RCC 7860 (cell line): ENCODE measurements at places on chromosomes 6 and 20.

DNA sequence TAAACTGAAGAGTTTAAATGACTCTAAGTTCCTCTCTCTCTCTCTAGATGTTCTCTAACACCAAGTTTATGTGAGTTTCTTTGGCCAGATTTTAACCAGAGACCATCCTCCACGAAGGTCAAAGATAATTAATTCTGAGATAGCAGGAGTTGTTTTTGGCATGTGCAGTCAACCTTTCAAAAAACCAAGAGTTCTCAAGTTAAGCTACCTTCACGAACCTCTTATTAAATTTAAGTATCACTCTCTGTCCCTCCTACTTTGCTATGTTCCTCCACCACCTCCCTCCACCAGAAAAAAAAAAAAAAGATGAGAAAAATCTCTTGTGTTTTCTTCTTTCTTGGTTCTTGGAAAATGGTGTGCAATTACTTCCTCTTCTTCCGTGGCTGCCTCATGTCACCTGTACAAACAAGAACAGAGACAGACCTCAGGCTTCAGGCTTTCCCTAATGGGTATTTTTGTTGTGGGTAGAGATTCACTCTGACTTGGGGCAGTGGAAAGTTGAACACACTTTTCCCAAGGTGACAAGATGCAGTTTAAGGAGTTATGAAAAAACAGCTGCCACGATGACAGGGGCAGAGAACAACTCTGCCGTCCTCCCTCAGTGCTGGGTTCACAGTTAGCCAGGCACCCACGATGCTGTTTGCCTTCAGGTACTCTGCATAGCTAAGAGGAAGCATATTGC is 64.3 kb downstream of the ADTRP start:
- no peak for DNase-seq

DNA sequence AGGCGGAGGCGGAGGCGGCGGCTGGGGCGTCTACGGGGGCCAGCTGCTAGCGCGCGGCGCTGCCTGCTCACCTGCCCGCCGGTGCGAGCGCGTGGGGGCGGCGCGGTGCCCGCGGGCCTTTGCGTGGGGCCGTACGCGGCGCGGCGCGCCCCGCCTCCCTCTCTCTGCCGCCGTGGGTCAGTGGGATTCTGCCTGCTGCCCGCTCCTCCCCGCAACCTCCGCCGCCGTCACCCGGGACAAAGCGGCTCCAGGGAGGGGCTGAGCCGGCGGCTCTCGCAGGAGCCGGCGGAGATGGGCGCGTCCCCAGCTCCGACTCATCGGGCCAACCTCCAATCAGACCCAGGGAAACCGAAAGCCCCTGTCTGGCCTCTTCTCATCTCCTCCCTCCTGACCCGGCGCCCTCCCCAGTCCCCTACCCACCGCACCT is at the start of gene RCAN2:
RCAN2 (minus strand) TSS at position 249 of the 427 bp plus-strand sequence.
- DNase-seq, result no peak

DNA sequence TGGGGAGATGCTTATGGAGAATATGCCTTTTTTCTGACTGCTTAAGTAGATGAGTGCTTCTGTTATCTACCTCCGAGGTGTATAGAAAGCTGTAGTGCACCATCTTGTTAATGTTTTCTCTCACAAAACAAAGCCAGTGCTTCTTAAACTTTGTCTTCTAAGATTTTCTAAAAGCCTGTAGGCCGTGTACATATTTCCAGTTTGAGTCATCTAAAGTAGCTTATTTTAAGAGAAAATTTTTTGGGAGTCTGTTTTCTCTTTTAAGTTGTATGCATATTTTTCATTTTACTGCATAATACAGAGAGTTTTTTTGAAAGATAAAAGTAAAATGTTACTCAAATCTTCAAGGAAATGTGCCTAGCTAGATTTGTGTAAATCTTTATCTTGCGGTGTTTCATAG is 151.7 kb downstream of the GRIK2 start:
- no peak for DNase-seq

DNA sequence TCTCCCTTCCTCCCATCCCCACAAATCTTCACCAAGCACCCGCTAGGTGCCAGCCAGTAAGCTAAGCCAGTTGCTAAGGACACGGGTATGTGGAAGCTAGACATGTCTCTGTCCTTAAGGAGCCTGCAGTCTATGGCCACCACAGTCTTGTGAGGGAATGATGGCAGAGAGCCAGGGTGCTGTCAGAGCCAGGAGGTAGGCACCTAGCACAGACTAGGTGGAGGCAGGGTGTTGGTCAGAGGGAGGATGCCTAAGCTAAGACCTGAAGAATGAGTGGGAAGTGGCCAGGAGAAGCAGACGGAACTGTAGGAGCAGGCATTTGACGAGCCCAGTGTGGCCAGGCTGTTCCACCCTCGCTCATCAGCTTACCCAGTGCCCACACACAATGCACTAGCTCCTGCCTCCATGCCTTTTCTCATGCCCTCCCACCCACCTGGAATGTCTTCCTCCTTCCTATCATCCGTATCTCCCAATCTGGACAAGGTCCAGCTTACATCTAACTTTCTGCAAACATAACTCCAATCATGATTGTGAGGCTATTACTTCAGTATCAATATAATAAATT is 125.6 kb downstream of the FOXC1 start:
- DNase-seq, result no peak

- no peak for DNase-seq
These were observed 14.7 kb downstream of the GINM1 start for GRCh38 chr6:149580880-149581279.

DNA sequence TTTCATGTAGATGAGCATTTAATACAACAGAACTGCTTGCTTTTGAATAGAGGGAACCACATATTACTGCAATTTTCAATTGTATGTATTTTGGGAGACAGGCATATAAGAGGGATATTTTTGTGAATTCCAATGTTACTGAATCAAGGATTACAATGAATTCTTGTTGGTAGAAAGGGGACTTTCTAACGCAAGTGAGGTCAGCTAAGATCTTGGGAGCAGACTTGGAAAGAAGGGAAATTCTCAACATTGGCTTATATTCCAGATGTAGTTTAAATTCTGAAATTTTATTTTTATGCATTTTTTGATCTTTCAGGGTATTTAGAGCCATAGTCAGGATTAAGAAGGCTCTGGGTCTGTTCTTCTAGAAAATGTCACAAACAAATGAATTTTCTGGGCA is 43.3 kb upstream of the CTAGE9 start:
- no peak for DNase-seq

GRCh38 chr6:39268171-39268570 is 38.9 kb upstream of the KCNK5 start:
- no peak for DNase-seq

DNA sequence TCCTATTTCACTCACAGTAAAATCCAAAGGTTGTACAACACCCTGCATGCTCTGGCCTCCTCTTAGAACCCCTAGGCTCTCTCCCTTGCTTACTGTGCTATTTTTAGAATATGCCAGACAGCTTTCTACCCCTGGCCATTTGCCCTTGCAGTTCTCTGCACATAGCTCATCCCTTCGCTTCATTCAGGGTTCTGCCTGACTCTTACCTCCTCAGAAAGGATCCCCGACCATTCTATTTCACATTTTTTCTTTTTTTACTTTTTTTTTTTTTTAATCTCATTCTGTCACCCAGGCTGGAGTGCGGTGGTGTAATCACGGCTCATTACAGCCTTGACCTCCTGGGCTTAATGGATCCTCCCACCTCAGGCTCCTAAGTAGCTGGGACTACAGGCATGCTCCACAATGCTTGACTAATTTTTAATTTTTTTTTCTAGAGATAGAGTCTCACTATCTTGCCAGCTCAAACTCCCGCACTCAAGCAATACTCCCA is 33.6 kb downstream of the COMMD7 start:
- no peak for DNase-seq

DNA sequence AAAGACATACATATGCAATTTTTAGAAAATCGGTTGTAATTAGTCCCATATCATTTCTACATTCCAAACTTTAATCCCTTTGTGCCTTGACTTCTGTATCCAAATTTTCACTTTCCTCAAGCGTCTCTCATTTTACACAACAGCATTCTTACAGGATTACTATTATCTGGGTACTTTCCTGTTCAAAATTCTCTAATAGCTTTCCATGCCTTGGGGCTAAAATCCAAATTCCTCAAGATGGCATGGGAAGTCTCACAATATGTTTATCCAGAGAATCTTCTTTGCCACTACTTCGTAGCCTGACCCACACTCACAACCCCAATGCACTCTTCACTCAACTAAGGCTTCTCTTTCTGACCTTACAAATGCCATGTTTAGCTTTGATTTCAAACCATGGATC is 125.0 kb downstream of the TBX18 start:
- DNase-seq, result no peak

DNA sequence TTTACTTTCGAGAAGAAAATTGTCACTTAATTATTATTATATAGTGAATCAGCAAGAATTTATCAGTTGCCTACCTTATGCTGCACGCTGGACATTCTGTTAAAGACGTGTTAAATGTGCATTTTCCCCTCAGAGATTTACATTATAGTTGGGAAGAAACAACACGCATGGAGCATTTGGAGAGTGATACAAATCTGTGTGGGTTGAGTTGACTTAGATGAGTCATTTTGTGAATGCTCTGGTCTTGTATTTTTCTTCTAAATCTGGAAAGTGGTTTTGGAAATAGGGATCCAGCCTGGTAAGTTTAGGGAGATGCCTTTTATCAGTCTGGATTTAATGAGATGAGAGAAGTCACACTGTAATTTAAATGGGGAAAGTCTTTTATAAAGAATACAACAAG is 24.0 kb upstream of the SMIM26 start:
- DNase-seq, result peak; percentile 13

DNA sequence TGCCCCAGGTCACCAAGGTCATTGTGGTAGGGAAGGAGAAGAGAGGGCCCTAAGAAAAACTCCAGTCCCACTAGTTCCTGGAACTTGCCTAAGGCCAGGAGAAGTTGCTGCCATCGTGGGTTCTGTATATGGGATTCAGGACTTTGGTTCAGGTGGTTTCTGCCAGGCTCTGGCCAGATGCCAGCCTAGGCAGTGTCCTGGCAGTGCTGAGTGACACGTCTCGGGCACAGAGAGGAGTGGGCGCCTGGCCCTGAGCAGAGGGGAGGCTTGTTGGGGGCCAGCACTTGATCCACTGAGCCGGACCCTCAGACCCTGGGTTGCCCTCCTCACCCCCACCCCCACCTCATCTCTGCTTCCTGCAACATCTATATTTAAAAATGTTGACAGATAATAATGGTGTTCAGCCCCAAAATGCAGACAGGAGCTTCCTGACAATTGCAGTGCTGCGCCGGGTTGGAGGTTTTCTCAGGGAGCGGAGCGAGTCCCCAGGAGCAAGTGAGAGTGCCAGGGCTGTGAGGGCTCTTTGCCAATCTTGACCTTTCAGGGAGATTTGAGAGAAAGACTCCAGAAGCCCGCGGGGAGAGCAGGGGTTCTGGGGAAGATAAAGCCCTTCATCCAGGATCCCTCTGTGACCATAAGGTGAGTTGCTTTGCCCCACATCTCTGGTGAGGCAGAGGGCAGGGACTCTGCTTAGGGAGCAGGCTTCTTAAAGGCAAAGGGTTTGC is 71.9 kb downstream of the PHACTR3 start:
- no peak for DNase-seq

DNA sequence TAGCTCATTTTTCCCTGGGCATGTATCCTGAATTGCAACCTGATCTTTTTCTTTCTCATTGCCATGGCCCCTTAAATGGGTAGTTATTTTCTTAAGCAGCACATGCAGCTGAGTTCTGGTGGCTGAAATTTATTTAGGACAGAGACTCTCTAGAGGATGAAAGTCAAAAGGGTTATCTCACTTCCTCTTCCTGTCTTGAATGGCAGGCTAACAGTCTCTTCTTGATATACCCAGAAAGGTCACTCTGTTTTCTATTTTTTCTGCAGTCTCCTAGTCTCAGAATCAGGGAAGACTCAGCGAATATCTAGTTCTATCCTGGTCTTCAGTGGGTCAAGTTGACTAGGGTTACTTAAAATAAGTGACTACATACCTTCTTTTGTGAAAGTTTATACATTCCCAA is 243.3 kb downstream of the EPHA7 start:
- no peak for DNase-seq

DNA sequence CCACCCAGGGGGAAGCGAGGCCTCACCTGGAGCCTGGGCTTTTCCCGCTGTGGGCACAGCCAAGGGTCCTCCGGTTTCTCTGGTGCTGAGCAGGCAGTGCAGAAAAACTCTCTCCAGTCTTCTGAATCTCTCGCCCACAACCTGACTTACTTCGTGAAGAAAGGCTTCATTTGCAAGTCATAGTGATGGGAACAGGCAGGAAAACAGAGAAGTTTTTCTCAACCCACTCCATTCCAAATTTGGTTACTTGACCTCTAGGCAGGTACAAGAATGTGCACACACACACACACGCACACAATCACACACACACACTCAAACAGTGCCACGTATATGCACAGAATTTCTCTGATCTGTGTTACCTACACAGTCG is 524.5 kb downstream of the CD83 start:
- DNase-seq, result no peak

- DNase-seq, result peak; percentile 79
These were observed 13.0 kb downstream of the ALDH8A1 start for GRCh38 chr6:134936931-134937330.

DNA sequence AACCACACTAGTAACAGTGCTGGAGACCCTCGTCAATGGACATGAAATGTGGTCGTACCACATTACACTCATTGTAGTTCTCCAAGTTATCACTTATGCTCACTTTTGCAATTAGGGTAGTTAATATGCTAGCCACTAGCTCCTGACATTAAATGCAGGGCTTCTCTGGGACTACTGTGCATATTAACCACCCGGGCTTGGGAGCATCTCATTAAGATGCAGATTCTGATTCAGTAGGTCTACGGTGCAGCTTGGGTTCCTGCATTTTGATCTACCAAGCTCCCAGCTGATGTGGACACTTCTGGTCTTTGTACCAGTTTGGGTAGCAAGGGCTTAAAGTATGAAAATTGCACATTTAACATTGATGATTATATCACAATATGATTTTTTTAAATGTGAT is 98.0 kb downstream of the ZFP64 start:
- no peak for DNase-seq

DNA sequence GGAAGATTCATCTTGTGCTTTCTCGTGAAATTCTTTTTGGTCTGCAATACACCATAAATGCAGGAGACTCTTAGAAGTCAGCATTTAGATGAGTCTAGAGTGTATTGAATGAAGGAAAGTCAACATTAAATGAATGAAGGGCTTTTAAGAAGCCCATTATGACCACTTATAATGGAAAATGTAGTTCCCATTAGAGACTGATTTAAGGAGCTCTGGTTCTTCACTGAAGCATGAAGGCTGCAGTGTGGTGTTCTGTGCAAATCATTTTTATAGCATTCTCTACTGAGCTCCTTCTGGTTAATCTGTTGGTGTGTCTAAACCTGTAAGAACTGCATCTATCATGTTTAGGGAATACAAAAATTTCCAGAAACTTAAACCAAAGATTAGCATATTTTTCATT is 19.7 kb downstream of the NCOA7 start:
- no peak for DNase-seq

DNA sequence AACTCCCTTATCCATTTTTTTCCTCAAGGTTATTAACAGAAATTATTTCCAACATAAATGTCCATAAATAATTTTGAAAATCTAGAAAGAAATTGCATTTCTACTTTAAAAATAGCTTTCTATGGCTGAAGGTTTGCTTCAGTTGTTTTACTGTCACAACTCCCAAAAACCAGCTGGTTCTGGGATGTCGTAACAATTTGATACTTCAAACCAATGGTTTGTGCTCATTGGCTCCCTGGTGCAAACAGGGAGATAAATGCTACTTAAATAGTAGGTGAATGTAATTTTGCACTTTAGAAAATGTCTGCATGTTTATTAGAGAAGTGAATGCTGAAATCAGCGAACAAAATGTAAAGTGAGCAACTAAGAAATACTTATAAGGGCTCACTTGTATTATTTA is 31.1 kb downstream of the LAMA2 start:
- no peak for DNase-seq

- DNase-seq, result no peak
These were observed 320 bp downstream of the RIMS4 start for GRCh38 chr20:44810061-44810390.
